ENCODE measurements at places on chromosomes 12 and 14. TPM values are rescaled to one million over a fixed set of nuclear protein-coding genes. Genes with fewer than 3 reads are reported as not detected.

EPYC gene
- total RNA-seq, result not detected

NGB gene
- total RNA-seq, result not detected

TXNRD1 gene
- total RNA-seq, result 67.4 TPM

SOX5 gene
- total RNA-seq, result 18.2 TPM

CMA1 gene
- not detected for total RNA-seq

APPL2 gene
- total RNA-seq, result 4.6 TPM

RILPL2 gene
- total RNA-seq, result 7.2 TPM

TSPAN8 gene
- total RNA-seq, result 5.5 TPM

CYP27B1 gene
- not detected for total RNA-seq

FITM1 gene
- not detected for total RNA-seq

WNK1 gene
- total RNA-seq, result 178 TPM

GPR68 gene
- not detected for total RNA-seq

SLC25A3 gene
- 437 TPM for total RNA-seq

LMBR1L gene
- 74.2 TPM for total RNA-seq

AQP5 gene
- total RNA-seq, result not detected

YAF2 gene
- 14.2 TPM for total RNA-seq

TROAP gene
- not detected for total RNA-seq

RD3L gene
- total RNA-seq, result not detected

ABCC9 gene
- 19.8 TPM for total RNA-seq

SLC38A4 gene
- not detected for total RNA-seq

DNAJC22 gene
- not detected for total RNA-seq

NR1H4 gene
- total RNA-seq, result 0.32 TPM

RERG gene
- total RNA-seq, result 55.7 TPM

PLCZ1 gene
- not detected for total RNA-seq

VPS33A gene
- total RNA-seq, result 8.1 TPM

APAF1 gene
- 15.5 TPM for total RNA-seq

DCAF11 gene
- total RNA-seq, result 52.3 TPM

ZNF740 gene
- 5.9 TPM for total RNA-seq

ESR2 gene
- not detected for total RNA-seq

EML5 gene
- 0.21 TPM for total RNA-seq

PLEKHG7 gene
- total RNA-seq, result not detected

MGP gene
- total RNA-seq, result 3,618 TPM

TAS2R30 gene
- total RNA-seq, result 3.6 TPM

ACSS3 gene
- total RNA-seq, result 11.6 TPM

VRTN gene
- total RNA-seq, result not detected

CIROP gene
- not detected for total RNA-seq

LRP6 gene
- 70.0 TPM for total RNA-seq

CD4 gene
- 2.6 TPM for total RNA-seq

WNT1 gene
- total RNA-seq, result not detected

METTL1 gene
- total RNA-seq, result 29.8 TPM

TAS2R19 gene
- total RNA-seq, result not detected
